ENCODE measurements at places on chromosomes 7 and 10. TPM values are rescaled to one million over a fixed set of nuclear protein-coding genes. Genes with fewer than 3 reads are reported as not detected.
A peak's percentile ranks its signal among the peaks of the same experiment; 100 is the strongest.

MYOF gene
- 25.5 TPM for total RNA-seq

CALHM1 gene
- not detected for total RNA-seq

RNF148 gene
- 0.26 TPM for total RNA-seq

IFIT1 gene
- 0.20 TPM for total RNA-seq

ZNF365 gene
- total RNA-seq: not detected

RPEL1 gene
- total RNA-seq: not detected

TAS2R41 gene
- not detected for total RNA-seq

PTN gene
- 3.1 TPM for total RNA-seq

MYO3A gene
- 18.0 TPM for total RNA-seq

DNA sequence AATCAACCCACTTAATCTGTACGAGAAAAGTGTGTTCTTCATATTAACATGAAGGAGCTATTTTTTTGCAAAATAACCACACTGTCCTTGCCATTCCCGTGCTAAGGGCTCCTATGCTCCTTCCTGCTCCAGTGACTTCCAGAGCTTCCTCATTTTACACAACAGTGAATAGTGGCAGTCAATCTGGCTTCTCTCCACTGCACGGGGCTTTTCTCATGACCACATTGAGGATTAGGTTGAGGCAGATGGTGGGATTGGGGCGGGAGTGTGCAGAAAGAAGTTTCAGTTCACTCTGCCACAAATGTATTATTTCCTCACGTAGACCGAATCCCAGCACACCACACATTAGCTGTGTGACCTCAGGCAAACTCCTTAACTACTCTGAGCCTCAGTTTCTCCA, 235.1 kb downstream of the ARHGAP12 start:
- no peaks in the 10 kb centered on the region for H3K27me3 ChIP-seq
- no peak overlapping the region for H3K27ac ChIP-seq

DNA sequence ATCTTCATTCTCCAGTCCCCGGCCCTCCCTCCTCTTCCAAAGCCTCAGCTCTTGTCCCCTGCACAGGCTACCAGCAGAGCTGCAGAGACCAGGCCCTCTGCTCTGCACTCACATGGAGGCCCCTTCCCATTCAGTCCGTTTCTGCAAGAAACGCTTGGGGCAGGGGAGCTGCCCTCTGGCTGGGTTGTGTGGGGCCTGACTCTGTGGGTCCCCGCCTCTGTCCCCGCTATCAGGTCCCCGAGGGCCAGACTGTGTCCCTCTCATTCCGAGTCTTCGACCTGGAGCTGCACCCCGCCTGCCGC, 1.5 kb downstream of the PCOLCE start:
- peak overlapping the region; percentile 69 for H3K4me3 ChIP-seq
- peak overlapping the region; percentile 90 for H3K27ac ChIP-seq
- H3K27me3 ChIP-seq: peaks cover 25% of the 10 kb centered on the region
- H3K4me1 ChIP-seq: peaks cover 16% of the 10 kb centered on the region

GRCh38 chr7:155136619-155137243, 66.6 kb downstream of the HTR5A start:
- no peak overlapping the region for H3K4me3 ChIP-seq
- peaks cover 3% of the 10 kb centered on the region for H3K27me3 ChIP-seq
- no peaks in the 10 kb centered on the region for H3K36me3 ChIP-seq
- H3K27ac ChIP-seq: no peak overlapping the region
- H3K4me1 ChIP-seq: no peaks in the 10 kb centered on the region
- DNase-seq: no peak

- no peaks in the 10 kb centered on the region for H3K4me1 ChIP-seq
- no peak overlapping the region for H3K27ac ChIP-seq
- DNase-seq: no peak
- no peaks in the 10 kb centered on the region for H3K27me3 ChIP-seq
These were observed 124.0 kb downstream of the REEP3 start for GRCh38 chr10:63645195-63645594.

GRCh38 chr10:49083261-49083660, 32.1 kb downstream of the VSTM4 start:
- H3K27ac ChIP-seq: peak overlapping the region; percentile 65
- DNase-seq: no peak
- peaks cover 1% of the 10 kb centered on the region for H3K36me3 ChIP-seq

DNA sequence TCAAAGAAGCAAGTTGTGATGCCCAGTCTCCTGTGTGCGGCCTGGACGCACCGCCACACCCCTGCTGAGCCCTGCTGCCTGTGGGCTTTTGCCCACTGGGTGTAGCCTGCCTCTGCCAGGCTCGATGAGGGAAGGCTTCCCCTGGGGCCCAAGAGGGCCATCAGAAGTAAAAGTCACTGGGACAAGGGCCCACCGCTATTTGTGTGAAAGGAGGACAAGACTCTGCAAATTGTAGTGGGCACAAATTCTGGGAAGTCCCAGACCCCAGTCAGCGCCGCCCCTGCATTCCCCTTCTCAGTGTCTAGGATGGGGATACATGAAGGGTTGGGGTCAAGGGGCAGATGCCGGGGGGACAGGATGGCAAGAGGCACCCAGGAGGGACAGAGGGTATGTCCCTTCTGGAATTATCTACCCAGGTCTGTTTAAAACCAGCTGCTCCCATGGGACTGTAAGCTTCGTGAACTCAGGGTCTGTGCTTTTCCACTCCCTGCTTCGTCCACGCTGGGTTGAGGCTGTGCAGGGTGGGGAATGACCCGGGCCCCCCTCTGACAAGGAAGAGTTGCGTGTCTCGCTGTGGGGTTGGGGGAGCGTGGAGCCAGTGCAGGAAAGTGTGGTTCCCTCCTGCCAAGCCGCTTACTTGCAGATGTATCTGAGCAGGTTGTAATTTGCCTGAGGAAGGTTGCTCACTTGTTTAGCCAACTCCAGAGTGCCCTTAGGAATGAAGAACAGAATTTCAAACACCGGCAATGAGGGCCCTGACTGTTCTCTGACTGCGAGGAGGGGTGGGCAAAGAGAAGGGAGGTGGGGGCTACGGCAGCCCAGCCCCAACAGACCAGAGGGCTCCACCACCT, 147.2 kb downstream of the MAPK8 start:
- peaks cover 28% of the 10 kb centered on the region for H3K4me1 ChIP-seq
- H3K4me3 ChIP-seq: peak overlapping the region; percentile 29
- no peaks in the 10 kb centered on the region for H3K36me3 ChIP-seq
- H3K27me3 ChIP-seq: peaks cover 6% of the 10 kb centered on the region

DNA sequence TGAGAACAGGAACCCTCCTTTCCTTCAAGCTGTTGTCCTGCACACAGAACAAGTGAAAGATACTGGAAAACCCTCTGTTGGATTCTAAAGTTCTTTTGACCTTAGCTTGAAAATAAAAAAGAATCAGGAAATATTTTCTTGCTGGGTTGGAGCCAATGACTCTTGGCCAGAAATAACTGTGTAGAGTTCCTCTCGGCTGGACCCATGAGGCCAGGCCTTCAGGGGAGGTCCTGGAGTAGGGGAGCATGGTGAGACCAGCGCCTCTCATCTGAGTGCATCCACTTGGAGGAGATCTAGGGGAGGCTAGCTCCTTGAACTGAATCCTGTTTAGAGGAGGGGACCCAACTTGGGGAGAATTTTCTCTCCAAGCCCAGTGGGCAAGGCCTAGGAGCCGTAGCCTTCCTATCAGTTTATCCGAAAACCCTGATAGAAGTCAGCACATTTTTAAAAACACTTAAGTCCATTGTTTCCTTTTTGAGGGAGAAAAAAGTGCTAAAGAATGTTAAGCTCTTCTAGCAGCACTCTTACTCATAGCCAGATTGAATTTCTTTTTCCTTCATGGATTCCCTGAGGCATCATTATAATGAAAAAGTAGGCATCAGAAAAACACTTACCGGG, 635.7 kb upstream of the ANKRD30A start:
- no peak overlapping the region for H3K4me3 ChIP-seq
- H3K27ac ChIP-seq: no peak overlapping the region
- no peak for DNase-seq
- peaks cover 4% of the 10 kb centered on the region for H3K4me1 ChIP-seq
- no peaks in the 10 kb centered on the region for H3K36me3 ChIP-seq

DNA sequence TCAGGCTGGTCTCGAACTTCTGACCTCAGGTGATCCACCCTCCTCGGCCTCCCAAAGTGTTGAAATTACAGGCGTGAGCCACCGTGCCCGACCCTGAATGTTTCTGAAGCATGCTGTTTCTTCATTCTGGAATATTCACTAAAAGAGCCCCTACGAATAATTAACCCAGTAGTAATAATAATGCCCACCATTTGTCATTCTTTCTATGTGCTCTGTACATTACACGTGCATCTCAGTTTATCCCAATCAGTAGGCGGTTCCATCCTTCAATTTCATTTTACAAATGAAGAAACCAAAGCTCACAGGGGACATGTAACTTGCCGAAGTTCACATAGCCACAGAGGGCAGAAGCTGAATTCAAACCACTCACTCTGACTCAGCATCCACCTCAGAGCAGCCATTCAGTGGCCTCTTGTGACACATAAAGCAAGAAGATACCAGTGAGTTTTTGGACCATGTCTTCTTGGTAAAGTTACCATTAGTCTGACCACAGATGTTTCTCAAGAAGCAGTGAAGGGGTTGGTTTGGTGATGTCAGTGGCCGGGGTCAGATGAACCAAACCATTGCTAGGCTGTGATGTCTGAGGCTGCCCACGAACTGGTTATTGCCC, 71.9 kb upstream of the DUSP5 start:
- H3K36me3 ChIP-seq: no peaks in the 10 kb centered on the region
- H3K27ac ChIP-seq: peak overlapping the region; percentile 65
- peaks cover 6% of the 10 kb centered on the region for H3K27me3 ChIP-seq
- no peak overlapping the region for H3K4me3 ChIP-seq

DNA sequence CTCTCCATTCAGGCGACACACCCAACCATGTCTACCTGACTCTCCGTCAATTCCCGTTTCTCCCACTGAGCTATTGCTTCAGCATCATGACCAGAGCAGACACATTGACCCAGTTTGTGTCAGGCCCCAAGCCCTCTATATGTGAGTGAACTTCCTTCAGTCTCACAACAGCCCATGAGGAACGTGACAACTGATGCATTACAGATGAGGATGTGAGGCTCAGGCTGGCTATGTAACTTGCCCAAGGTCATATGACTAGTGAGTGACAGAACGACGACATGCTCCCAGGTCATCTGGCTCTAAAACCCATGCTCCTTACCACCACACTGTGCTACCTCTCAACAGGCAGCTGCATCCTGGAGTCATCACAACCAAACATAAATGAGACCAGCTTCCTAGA, 3.7 kb downstream of the TMEM140 start:
- H3K4me3 ChIP-seq: no peak overlapping the region
- DNase-seq: no peak
- H3K4me1 ChIP-seq: peaks cover 8% of the 10 kb centered on the region
- H3K27ac ChIP-seq: no peak overlapping the region
- H3K27me3 ChIP-seq: no peaks in the 10 kb centered on the region

DNA sequence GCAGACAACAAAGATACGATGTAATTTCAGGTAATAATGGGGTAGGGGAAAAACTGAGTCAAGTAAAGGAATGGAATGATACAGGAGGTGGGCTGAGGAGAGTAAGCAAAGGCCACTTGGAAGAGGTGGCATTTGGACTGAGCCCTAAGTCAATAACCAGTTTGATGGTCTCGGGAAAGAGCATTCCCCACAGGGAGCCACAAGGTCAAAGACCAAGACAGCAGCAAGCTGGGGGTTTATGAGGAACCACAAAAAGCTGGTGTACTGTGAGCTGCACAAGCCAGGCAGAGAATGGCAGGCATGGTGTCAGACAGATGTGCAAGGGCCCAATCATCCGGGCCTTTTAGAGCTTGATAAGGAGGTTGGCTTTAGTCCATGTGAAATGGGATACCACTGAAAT, 98.7 kb downstream of the NOC3L start:
- no peak overlapping the region for H3K4me3 ChIP-seq
- no peak overlapping the region for H3K27ac ChIP-seq
- H3K27me3 ChIP-seq: no peaks in the 10 kb centered on the region
- no peak for DNase-seq
- peaks cover 10% of the 10 kb centered on the region for H3K4me1 ChIP-seq

- DNase-seq: no peak
- H3K27ac ChIP-seq: peak overlapping the region; percentile 31
- H3K4me3 ChIP-seq: no peak overlapping the region
- no peaks in the 10 kb centered on the region for H3K27me3 ChIP-seq
These were observed 140.6 kb downstream of the GNAI1 start for GRCh38 chr7:80275192-80275605.

GRCh38 chr7:25636871-25637283, 408.6 kb upstream of the NPVF start:
- H3K27me3 ChIP-seq: no peaks in the 10 kb centered on the region
- no peaks in the 10 kb centered on the region for H3K36me3 ChIP-seq

DNA sequence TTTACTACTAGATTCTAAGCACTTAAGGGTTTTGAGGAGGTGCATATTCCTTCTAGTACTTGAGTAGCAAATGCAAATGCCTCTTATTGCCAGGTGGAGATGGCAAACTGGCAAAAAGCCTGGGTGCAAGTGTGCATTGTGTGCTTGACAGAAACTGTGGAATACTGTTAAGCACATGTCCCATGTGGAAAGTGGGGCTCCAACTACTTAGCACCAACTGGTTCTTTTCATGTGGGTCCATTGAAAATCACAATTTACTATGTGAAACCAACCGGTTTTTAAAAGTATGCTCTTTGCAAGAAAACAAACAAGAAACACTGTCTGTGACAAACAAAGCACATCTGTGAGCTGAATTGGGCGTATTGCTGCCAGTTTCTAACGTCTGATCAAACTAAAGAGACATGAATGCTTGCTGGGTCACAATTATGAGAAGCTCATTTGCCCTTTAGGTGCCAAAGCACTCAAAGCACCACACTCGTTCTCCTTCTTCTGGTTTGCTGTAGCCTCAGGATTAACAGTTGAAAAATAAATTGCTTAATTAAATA, 197.4 kb downstream of the SEMA3E start:
- H3K4me1 ChIP-seq: no peaks in the 10 kb centered on the region
- no peak overlapping the region for H3K27ac ChIP-seq
- no peaks in the 10 kb centered on the region for H3K36me3 ChIP-seq
- H3K4me3 ChIP-seq: no peak overlapping the region
- DNase-seq: no peak

- no peak for DNase-seq
- peaks cover 4% of the 10 kb centered on the region for H3K4me1 ChIP-seq
- no peak overlapping the region for H3K4me3 ChIP-seq
- H3K27me3 ChIP-seq: peaks cover 4% of the 10 kb centered on the region
These were observed 31.1 kb downstream of the CTNNA3 start for GRCh38 chr10:67664942-67665341.
